ENCODE measurements at places on chromosomes 4 and X.

DNA sequence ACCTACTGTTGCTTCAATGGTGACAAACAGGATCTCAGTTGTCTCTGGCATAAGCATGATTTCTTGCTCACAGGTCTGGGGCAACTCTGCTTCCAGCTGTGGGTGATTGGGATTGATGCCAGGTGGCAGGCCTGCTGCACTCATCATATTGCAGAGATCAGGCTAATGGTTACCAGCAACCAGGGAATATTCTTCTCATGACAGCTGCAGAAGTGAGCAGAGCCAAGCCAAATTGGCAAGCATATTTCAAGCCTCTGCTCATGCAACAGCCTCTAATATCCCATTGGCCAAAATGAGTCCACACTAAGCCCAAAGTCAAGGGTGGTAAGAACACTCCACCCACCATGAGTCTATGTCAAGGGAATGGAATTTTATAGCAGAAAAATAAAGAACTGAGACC is 26.7 kb upstream of the TBC1D19 start:
- peak; percentile 51 for DNase-seq

DNA sequence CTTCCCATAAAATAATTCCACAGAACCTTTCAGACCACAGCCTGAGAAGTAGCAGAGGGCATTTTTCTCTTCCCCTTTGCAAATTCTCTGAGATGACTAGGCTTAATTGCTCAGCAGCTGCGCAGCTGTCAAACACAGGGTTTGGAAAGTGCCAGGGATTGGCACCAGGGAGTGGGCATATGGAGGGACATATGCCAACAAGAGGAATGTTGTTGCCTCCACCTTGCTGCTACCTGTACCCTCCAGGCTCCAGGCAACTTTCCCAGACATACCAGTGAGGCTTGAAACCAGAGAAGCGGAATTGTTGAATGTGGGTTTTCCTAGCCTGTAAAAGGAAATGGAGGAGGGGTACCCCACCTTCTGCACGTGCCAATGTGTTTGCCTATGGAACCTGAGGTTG is 256.2 kb upstream of the GPR101 start:
- DNase-seq = no peak

- DNase-seq = no peak
These were observed 1.2 kb upstream of the ACE2 start for GRCh38 chrX:15601932-15602331.

DNA sequence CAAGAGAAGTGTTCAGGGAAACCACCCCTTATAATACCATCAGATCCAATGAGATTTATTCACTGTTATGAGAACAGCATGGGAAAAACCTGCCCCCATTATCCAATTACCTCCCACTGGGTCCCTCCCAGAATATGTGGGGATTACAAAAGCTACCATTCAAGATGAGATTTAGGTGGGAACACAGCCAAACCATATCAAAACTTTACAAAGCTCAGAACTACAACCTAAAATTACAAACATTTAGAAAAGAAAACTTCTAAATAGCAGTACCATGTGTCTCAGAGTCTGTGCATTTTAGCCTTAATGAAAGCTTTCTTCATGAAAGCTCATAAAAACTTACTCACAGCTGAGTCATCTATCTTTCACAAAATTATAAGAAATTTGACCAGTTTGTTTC is 1442.8 kb upstream of the PCDH7 start:
- peak; percentile 28 for DNase-seq

DNA sequence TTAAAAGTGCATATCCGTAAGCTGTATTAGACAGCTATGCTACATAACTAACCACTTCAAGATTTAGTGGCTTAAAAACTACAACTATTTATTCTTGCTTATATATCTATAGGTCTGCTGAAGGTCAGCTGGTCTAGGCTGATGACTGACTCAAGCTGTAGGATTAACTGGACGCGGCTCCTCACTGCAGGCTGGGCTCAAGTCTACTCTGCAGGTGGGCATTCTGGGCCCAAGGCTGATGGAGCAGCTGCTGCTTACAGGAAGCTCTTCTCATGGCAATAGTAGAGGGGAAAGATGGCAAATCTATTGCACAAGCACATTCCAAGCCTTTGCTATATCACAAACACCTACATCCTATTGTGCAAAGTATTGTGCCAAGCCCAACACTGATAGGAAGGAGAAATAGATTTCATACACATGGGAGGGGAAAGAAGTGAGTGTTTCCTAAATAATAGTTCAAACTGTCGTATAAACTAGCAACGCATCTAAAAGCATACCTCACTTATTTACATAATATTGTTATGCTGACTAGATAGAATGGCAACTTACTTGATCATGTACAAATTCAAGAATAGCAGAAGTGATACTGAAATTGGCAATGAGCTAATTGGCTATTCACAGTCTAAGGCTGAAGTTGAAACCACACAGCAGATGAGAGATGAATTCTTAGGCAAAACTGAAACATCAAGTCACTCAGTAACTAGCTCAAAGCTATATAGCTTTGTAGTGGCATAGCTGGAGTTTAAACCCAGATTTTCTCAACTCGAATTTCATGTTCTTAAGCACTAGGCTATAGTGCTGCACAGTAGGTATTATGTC is 263.8 kb downstream of the NKX6-1 start:
- DNase-seq = no peak

Data from fibroblast of pulmonary artery (primary cell).